Diencephalon (tissue), 1 donor: ENCODE measurements at places on chromosomes 2 and 18. TPM values are rescaled to one million over a fixed set of nuclear protein-coding genes. Genes with fewer than 3 reads are reported as not detected.

Gene PAX8
- 0.69 TPM for total RNA-seq

Gene FOXD4L1
- 0.69 TPM for total RNA-seq

Gene C2orf72
- total RNA-seq = 46.1 TPM

Gene LONRF2
- 90.7 TPM for total RNA-seq

Gene C2orf80
- 38.1 TPM for total RNA-seq

Gene SCG2
- 179 TPM for total RNA-seq

Gene TUBB8B
- total RNA-seq = 0.69 TPM

Gene CDH7
- total RNA-seq = 30.0 TPM

Gene STARD6
- total RNA-seq = not detected

Gene CRYGD
- 3.7 TPM for total RNA-seq

Gene ABCB11
- 1.2 TPM for total RNA-seq

Gene CRYBA2
- total RNA-seq = not detected

Gene RDH14
- total RNA-seq = 27.5 TPM

Gene RNU2-63P
- total RNA-seq = not detected

Gene SIX2
- not detected for total RNA-seq

Gene PLGLB2
- total RNA-seq = 1.6 TPM

Gene FEV
- not detected for total RNA-seq

Gene EN1
- total RNA-seq = 1.4 TPM

Gene TTN
- 2.3 TPM for total RNA-seq

Gene ERFE
- total RNA-seq = 1.2 TPM

Gene CDH2
- 216 TPM for total RNA-seq

Gene IFT172
- total RNA-seq = 42.0 TPM

Gene GPR39
- 1.2 TPM for total RNA-seq

Gene AFF3
- total RNA-seq = 26.3 TPM
